ENCODE measurements at places on chromosomes 13 and 19. TPM values are rescaled to one million over a fixed set of nuclear protein-coding genes. Genes with fewer than 3 reads are reported as not detected.

GRCh38 chr19:43662487-43662886 lies 7.5 kb downstream of the PLAUR start:
- no peak for DNase-seq

ZNF160 gene
- total RNA-seq = 75.3 TPM

- no peak for DNase-seq
Measured at GRCh38 chr13:44212633-44213396, 160.8 kb upstream of the SERP2 start.

DNA sequence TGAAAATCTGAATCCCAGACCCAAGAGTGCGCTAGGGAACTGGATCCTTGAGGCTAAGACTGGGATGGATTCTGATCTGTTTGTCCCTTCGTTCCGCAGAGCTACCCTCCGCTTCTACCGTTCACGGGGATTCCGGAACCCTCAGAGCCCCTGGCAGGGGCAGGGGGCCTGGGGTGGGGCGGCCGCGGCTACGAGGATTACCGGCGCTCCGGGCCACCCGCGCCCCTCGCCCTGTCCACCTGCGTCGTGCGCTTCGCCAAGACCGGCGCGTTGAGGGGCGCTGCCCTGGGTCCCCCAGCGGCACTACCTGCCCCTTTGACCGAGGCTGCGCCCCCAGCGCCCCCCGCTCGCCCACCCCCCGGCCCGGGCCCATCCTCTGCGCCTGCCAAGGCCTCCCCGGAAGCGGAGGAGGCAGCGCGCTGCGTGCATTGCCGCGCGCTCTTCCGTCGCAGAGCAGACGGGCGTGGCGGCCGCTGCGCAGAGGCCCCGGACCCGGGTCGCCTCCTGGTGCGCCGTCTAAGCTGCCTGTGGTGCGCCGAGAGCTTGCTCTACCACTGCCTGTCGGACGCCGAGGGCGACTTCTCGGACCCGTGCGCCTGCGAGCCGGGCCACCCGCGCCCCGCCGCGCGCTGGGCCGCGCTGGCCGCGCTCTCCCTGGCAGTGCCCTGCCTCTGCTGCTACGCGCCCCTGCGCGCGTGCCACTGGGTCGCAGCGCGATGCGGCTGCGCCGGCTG lies 7.1 kb downstream of the SPRED3 start:
- peak; percentile 66 for DNase-seq

- no peak for DNase-seq
Measured at GRCh38 chr13:26951581-26952177, 191.1 kb upstream of the GPR12 start.
